ENCODE measurements at places on chromosomes 2 and 18. TPM values are rescaled to one million over a fixed set of nuclear protein-coding genes. Genes with fewer than 3 reads are reported as not detected.

Gene CTNNA2
- 0.31 TPM for total RNA-seq

Gene RNF125
- 0.36 TPM for total RNA-seq

Gene ATOH8
- 1.7 TPM for total RNA-seq

Gene VWC2L
- not detected for total RNA-seq

Gene GALNT14
- total RNA-seq: not detected

Gene TEX44
- total RNA-seq: not detected

Gene TUBA3E
- total RNA-seq: not detected

Gene GATA6
- total RNA-seq: 4.3 TPM

Gene GDF7
- 0.10 TPM for total RNA-seq

Gene KCNJ3
- not detected for total RNA-seq

Gene SH3RF3
- total RNA-seq: 3.6 TPM

DNA sequence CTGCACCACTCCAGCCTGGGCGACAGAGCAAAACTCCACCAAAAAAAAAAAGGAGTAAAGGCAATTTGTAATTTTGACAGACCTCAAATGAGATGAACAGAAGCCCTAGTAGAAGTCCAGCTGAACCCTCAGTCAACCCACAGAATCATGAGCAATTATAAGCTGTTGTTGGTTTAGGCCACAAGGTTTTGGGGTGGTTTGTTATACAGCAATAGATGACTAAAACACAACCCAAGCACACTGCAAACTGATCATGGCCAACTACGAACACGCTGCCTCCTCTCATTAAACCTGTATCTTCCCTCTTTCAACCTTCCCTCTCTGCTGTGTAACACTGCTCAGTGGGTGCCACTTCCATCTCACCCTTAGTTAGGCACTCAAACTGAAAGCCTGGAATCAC lies 22.1 kb downstream of the AAK1 start:
- no peak for DNase-seq

DNA sequence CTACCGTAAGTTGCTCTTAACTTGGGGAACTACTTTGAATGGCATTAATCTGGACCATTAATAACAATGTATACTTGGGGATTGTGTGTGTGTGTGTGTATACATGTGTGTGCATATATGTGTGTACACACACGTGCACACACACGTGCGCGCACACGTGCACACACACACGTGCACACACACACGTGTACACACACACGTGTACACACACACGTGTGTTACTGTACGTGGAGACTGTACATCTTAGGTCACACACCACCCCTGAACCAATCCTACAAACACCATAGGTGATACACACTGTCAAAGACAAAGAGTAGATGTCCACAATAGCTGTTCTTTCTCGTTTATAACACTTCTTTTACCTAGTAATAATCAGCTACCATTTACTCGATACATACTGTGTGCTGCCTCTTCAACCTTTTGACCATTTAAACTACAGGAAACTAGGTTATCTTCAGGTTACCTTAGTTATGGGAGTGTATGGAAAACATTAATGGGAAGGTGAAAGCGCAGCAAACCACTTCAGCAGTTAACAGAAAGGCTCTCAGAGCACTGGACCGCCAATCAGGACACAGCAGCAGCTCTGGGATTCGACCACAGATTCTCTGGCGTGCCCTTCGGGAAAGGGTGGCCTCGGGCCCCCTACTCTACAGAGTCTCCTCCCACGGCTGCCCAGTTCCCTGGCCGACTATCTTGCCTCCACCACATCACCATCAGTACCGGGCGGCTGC lies 894 bp upstream of the GCC2 start:
- DNase-seq: no peak

DNA sequence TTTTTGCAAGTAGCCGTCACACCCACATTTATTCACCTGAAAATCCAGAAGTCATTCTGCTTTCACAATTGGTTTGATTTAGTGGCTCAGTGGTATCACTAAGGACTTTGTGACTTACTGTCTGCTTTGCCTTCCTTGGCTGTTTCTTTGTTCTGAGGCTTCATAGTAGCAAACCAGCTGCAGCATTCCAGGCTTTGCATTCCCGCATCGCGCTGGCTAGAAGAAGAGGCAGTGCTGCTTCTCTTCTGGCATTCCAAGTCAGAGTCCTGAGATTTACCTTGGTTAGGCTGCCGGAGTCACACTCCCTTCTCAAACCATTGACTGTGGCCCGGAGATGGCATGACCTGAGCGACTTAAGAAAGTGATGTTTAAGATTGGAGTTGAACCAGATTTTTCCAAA lies 35.1 kb downstream of the MYO1B start:
- DNase-seq: no peak

GRCh38 chr2:238523158-238524110 lies 96.7 kb downstream of the ASB1 start:
- DNase-seq: no peak

- DNase-seq: no peak
Measured at GRCh38 chr2:219405451-219405850, 12.7 kb upstream of the DES start.

- no peak for DNase-seq
Measured at GRCh38 chr18:35267161-35267651, 22.8 kb downstream of the ZSCAN30 start.

DNA sequence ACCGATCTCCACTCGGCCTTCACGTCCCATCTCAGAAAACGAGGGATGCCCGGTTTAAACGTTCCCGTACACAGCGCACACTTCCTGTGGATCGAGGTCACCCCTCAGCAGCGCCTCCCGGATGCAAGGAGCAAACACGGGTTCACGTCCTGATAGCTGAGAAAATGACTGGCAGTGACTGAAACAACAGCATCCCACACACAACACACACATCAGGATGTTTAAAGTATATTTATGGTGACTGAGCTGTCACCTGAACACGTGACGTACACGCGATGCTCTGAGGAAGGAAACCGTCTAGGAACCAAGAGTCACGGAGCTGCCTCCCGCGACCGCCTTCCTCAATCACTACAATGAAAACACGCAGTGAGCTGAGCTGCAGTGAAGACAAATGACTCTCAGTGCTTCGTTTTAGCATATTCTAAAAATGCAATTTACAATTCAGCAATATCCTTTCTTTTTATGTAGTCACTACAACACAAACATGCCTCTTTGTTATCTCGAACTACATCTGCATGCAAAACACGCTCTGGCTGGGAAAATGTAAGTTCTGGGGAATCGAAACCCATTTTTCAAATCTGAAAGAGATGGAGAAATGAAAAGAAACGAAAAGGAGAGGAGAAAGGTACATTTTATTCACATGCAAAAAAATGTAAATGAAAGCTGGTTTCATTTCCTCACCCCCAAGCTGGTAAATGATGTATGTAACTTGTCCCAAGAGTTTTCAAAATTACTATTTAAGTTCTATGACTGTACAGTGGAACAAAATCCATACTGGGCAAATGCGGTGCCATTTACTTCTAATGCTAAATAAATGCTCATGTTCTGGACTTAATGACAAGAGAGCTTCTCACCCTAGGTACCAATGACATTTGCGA lies 19.8 kb downstream of the HDAC4 start:
- DNase-seq: no peak

DNA sequence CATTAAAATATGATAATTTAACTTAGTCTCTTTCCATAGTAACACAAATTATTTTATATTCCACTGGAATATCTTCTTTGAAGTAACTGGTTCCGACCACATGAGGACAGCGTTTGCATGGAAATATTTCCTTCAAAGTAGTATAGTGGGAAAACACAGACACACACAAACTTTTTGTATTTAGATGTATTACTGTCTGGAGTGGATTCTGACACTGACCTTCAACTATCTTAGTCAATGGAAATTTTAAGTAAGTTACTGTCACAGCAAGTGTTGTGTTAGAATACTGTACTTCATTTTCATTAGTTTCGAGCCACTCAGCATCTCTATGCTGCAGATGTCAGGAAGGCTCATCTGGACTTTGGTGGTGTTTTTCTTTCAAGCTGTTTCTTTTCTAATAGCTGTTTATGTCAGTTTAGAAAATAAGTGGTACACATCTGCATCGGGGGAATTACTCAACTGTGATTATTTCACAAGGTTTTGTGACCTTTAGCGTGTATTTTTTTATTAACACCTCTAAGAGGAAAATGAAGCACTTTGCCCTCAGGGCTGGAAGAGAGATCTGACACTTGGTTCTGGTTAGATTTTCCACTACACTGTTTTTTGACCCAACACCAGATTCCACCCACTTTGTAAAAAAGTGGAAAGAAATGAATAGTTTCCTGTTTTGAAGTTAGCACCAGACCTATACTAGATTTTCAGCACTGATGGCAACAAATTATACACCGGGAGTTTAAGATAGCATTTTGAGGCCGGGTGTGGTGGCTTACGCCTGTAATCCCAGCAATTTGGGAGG lies 18.9 kb upstream of the THOC1 start:
- DNase-seq: peak; percentile 23

- DNase-seq: no peak
Measured at GRCh38 chr2:189221811-189222467, 42.4 kb upstream of the COL5A2 start.

GRCh38 chr2:26274058-26274613 lies 29.4 kb downstream of the HADHB start:
- DNase-seq: peak; percentile 24

DNA sequence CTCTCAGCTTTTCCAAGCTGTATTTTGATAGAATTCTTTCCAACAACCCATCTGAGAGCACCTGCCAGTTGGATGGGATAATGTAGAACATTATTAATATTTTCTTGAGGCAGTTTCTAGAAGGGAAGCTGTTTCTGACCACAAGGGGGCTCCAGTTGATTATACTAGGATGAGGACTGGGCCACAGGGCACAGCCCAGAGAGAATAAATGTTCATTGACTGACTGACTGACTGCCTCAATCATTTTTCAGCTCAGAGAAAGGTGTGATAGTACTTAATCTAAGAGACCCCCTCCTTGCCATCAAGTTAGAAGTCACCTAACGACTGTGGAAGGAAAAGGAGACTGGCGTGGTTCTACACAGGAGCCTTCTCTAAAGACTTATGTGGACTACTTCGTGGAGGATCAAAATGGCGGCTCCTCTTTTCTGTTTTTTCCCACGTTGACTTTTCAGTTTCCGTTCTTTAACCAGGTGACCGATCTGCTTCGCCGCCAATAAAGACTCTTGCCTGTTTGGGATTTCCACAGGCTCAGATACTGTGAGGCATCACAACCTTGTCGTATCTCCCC lies 31.9 kb upstream of the CREG2 start:
- DNase-seq: peak; percentile 68

DNA sequence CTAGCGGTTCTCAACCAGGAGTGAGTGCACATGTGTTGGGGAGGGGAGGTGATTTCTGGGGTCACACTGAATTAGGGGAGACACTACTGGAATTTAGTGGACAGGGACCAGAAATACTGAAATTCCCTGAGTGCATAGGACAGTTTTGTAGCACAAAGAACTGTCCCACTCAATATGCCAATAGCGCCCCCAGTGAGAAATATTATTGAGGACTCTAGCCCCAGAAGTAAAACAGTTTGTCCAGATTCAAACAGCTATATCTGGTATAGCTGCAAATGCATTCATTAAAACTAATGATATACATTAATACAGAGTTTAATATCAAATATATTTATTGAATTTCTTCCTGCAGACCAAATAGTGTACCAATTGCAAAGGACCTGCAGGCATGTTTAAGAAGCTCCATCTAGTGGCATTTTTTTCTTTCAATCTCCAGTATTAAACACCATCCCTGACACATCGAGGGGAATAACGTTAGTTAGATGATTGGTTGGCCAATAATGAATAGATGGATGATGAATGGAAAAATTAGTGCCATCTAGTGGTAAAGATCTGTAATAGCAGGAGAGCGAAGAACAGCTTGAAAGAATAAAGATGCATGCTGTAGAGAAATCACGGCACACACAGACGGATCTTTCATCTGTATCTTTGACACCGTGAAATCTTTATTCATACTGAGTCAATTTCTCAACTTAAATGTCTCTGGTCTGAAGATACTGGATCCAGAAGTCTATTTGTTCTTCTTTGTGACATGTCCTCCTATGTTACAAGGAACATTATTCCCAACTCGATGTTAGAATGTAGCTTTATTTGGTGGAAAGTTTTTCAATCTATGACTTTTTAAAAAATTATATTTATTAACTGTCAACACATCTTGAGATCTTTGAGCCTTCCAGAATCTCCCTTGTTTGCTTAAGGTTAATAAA lies 62.5 kb downstream of the DHRS9 start:
- peak; percentile 61 for DNase-seq

GRCh38 chr2:50098242-50098641 lies 933.7 kb downstream of the NRXN1 start:
- no peak for DNase-seq

DNA sequence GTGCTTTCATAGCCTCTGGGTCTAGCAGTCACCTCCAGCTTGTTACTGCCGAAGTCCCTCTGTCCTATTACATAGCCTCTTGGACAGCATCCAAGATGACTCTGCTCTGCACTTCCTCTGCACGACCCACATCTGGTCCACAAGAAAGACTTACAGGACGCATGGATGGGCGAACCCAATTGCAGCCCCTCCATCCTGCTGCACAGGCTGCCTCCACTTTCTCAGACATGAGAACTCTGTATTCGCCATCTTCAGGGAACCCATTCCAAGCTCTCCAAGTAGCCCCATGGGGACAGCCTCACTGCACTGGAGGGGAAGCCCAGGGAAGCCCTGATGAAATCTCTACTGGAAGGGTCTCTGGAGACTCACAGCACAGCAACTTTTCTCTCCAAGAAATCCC lies 172.1 kb downstream of the GFPT1 start:
- peak; percentile 39 for DNase-seq

DNA sequence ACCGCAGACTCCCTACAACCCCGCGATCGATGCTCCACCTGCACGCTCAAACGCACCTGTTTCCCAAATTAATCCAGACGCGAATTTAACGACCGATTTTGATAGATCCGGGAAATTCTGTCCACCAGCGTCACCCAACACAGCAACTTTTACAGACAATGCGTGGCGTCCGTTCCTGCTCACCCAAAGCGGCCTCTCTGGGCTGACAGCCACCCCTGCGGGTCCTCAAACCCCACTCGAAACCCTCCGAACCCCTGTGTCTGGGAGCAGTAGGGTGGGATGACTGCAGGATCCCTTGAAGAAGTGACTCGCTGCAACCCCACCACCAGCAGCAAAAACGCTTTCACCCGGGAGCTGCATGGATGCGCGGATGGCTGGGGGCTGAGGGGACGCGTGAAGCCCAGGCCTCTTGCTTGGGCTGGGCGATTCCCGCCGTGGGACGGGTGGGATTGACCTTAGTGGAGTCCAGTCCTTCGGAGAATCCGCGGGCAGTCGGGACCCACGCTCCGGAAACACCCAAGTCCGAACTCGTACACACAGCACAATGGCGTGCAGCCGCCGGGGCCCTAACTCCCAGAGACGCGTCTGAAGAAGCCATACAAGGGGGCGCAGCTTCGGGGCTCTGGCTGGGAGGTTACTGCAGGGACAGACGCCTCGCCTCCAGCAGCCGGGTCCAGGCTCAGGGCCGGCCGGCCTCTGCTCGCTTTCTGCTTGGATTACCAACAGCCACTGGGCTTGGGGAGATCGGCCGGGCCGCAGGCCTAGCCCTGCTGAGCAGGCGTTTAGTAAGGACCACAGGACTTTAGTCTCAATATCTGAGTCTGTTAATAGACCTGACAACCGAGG lies 31.1 kb upstream of the ATP6V1B1 start:
- DNase-seq: no peak
